Astrocyte (in vitro differentiated cells and primary cell): ENCODE measurements at places on chromosomes 3 and 15.

DNA sequence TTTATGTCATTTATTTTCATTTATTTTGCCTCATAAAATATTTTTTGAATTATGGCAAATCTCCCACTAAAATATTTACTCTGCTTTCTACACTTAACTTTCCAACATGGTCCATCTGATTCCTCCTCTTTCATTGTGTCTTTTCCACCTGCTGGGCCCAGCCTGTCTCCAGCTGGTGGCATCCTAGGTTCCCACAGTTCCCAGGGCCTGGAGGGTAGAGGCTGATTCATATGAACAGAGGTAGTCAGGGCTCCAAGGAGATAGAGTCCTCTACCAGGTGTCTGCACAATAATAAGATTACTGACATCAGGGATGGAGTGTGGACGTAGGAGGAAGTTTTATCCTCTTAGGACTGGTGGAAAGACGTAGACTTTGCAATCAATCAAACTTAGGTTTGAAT lies 14.3 kb downstream of the ZBTB38 start:
- H3K4me3 ChIP-seq, result no peak overlapping the region
- peaks cover 12% of the 10 kb centered on the region for H3K4me1 ChIP-seq
- H3K27me3 ChIP-seq, result no peaks in the 10 kb centered on the region
- H3K27ac ChIP-seq, result no peak overlapping the region
- H3K36me3 ChIP-seq, result peaks cover 53% of the 10 kb centered on the region
- DNase-seq, result no peak

GRCh38 chr3:88896026-88896425 lies 211.4 kb upstream of the EPHA3 start:
- no peak overlapping the region for H3K4me3 ChIP-seq
- no peaks in the 10 kb centered on the region for H3K27me3 ChIP-seq
- no peaks in the 10 kb centered on the region for H3K4me1 ChIP-seq
- H3K36me3 ChIP-seq, result no peaks in the 10 kb centered on the region
- no peak for DNase-seq

DNA sequence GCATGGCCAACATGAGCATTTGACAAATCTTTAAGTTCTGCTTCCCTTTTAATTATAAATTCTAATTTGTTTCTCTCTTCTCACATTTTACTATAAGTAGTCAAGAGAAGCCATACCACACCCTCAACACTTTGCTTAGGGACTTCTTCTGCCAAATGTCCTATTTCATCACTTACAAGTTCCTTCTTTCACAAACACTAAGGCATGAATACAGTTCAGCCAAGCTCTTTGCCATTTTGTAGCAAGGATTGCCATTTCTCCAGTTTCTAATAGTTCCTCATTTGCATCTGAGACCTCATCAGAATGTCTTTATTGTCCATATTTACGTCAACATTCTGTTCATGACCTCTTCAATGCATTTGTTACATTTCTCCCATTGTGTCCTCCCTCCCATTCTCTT lies 29.4 kb downstream of the SLC22A14 start:
- DNase-seq, result no peak
- H3K27ac ChIP-seq, result no peak overlapping the region
- H3K27me3 ChIP-seq, result no peaks in the 10 kb centered on the region
- H3K4me1 ChIP-seq, result no peaks in the 10 kb centered on the region

DNA sequence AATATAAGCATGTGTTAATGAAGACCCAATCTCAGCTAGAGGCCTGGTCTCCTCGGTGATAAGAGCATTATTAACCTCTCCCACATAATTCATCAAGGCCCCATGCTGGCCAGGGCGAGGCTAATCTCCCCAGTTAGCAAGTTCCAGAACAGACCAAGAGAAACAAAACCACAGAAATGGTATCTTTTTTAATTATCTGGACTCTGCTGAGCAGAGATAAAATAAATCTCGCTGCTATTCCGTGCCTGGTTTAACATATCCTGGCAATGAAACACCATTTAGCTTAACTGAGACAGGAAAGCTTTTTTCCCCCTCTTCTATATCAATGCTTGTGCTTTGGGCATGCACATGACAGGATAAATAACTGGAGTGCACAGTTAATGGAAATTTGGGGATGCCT lies 72.5 kb upstream of the ARHGEF3 start:
- DNase-seq, result peak; percentile 51
- no peak overlapping the region for H3K27ac ChIP-seq
- no peak overlapping the region for H3K4me3 ChIP-seq
